ENCODE measurements at places on chromosomes 11 and 22.

DNA sequence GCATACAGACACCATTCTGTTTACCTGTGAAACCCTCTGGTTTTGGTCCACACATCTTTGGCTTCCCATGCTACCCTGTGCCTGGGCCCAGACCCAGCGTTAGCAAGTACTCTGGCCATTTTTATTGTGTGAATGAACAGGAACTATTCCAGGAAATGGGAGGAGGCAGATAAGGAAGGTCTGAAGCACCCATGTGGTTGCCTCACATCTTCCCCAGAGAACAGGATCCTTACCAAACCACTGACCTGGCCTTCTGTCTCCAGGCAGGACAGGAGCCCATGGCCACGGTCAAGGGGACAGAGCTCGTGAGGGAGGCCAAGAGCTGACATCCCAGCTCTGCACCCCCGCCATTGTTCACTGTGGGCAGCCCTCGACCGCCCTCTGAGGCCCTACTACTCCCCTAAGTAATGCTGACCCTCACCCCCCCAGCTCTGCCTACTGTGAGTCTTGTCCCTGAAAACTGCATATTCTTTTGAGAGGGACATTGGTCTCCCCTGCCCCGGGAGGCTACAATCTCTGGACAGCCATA, 97.7 kb upstream of the TP53I11 start:
- no peak for DNase-seq

- no peak for DNase-seq
Observed at GRCh38 chr11:125123194-125123946, 11.9 kb upstream of the TMEM218 start.

DNA sequence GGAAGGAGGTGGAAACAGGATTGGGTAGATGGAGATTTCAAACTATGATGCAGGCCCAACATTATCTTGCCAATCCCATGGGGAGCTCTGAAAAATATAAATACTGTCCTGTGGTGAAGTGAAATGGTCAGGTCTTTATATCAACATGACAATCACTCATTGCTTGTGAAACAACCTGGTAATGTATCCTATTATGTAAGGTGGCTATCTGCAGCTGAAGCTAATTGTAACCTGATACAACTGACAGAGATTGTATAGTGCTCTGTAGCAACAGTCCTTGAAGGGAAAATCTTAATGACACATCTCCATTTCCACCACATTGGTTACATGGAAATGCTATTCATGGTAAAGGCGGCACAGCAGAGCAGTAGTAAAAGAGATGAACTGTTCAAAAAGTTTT, 20.7 kb upstream of the CHORDC1 start:
- no peak for DNase-seq

GRCh38 chr22:25564979-25565677, 653 bp downstream of the GRK3 start:
- DNase-seq: no peak

DNA sequence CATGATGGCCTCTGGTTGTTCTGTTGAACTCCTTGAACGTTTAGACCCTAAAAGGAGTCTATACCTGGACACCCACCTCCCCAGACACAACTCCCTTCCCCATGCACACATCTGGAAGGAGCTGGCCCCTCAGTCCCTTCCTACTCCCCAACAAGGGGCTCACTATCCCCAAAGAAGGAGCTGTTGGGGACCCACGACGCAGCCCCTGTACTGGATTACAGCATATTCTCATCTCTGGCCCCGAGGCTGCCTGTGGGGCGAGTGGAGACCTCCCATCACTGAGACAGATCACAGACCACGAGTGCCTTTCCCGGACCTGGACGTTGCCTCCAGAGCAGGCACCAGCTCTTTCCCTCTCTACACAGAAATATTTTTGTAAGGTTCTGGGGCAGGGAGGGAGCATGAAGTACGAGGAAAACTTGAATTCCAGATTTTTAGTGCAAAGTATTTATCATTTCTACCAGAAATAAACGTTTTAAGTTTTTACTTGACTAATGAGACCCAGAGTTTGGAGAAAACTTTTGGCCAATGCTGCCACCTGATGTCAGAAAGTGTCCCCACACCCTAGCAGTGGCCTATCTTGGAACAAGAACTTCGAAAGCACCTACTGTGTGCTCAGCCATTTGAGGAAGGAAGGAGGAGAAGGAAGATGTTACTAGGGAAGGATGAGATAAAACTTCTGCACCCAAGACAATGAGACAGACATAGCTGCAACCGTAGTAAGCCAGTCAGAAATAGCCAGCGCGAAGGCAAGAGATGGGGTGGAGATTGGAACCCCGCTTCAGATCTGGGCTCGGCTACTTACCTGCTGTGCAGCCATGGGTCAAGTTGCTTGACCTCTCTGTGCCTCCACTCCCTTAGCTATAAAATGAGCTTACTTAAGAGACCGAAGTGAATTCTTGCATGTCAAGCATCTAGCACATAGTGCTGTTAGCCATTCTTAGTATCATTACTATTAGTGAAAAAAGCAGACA, 10.2 kb upstream of the POU2F3 start:
- peak; percentile 4 for DNase-seq

- DNase-seq: no peak
Observed at GRCh38 chr11:3971756-3972404, 116.4 kb downstream of the STIM1 start.

DNA sequence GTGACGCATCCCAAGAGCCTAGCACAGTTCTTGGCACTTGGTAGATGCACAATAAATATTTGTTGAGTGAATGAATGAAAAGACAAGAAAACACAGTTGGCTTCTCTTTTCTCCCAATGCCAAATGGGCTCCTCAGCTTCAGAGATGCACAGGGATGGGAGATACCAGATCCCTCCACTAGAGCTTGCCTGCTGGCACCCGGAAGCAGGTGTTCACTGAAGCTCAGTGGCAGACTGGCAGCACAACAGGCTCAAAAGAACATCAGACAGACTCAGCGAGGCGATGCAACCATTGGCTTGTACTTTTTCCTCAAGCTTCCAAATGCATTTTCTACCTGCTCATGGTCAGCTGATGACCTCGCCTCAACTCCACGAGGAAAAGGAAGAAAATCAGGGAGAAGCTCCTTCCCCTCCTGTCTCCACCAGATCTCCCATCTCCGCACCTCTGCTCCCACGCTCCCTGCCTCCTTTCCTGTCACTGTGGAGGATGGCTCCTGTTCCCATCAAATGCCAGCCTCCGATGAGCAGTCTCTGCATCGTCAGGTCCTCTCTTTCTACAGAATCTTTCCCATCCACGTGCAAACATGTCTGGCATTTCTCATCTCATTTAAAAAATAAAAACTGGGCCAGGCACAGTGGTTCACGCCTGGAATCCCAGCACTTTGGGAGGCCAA, 5.8 kb downstream of the RAPSN start:
- DNase-seq: no peak

GRCh38 chr11:17519061-17519885, 24.9 kb downstream of the USH1C start:
- no peak for DNase-seq

Measured in RCC 7860 (cell line).